NCI-H526 treated with DMSO at 0.1 percent for 48 hours (cell line): ENCODE measurements at places on chromosomes 13 and 19.

DNA sequence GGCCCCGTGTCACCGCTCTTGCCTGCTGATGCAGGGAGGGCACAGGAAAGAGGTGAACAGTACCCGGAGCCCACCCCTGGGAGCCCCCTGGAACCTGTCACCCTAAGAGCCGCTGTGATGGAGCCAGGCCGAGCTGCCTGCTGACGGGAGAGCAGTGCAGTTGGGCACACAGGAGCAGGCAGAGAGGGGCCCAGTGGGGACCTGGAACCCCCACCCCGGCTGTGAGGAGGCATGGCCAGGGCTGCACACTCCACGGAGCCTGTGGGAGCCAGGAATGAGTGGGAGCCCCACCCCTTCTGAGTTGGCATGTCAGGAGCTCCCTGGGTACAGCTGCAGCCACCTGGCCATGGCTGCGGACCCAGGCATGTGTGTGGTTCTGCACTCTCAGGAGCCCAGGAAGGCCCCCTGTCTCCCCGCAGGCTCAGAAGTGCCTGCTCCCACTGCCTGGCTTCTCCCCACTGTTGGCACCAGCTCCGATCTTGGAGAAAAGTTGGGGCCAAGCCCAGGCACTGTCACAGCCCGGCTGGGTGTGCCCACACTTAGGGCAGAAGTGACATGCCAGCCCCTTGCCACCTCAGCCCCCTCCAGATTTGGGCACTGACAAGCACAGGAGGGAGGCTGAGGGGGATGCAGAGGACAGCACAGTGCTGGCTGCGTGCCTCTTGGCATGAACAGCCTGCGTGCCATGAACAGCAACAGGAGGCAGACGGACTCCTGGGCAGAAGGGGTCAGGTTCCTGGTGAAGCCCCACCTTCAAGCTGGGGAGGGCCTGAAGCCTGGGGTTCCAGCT is 6.3 kb downstream of the CFAP97D2 start:
- no peak for DNase-seq

GRCh38 chr19:18644196-18645034 is 7.6 kb downstream of the KLHL26 start:
- DNase-seq, result no peak

DNA sequence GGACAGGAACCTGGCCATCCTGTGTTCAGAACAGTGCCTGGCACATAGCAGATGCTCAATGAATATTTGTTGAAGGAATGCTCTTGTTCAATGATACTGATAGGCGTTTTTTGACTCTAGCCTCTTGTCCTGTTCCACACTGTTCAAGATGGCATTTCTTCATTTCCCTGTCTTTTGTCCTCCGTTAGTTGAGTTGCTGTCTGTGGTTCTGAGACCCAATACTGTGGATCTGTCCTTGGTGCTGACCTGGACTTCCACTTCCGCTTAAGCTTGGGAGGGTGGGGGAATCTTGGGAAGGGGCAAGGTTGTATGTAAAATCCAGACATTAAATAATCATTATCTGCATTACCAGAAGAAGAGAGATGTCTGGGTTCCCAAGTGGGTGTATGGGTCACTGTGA is 8.3 kb upstream of the KCNN4 start:
- no peak for DNase-seq

- DNase-seq, result peak; percentile 40
These were observed 9.9 kb upstream of the MKNK2 start for GRCh38 chr19:2060884-2061494.

- no peak for DNase-seq
These were observed 20.8 kb upstream of the ZNF561 start for GRCh38 chr19:9641810-9642209.

- no peak for DNase-seq
These were observed at the start of gene ZNF626 for GRCh38 chr19:20661150-20661819. TSS of gene ZNF626 (minus strand) at chr19:20661571. CDS start at chr19:20661446, 125 bp downstream.

DNA sequence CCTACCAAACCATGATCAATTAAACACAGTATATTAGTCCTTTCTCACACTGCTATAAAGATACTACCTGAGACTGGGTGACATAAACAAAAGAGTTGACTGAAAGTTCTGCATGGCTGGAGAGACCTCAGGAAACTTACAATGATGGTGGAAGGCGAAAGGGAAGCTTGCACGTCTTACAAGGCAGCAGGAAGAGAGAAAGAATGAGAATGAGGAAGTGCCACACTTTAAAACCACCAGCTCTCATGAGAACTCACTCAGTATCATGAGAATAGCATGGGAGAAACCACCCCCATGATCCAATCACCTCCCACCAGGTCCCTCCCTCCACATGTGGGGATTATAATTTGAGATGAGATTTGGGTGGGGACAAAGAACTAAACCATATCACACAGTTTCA is 324.9 kb upstream of the ZNF507 start:
- DNase-seq, result no peak
